ENCODE measurements at places on chromosomes 12 and 14.

DNA sequence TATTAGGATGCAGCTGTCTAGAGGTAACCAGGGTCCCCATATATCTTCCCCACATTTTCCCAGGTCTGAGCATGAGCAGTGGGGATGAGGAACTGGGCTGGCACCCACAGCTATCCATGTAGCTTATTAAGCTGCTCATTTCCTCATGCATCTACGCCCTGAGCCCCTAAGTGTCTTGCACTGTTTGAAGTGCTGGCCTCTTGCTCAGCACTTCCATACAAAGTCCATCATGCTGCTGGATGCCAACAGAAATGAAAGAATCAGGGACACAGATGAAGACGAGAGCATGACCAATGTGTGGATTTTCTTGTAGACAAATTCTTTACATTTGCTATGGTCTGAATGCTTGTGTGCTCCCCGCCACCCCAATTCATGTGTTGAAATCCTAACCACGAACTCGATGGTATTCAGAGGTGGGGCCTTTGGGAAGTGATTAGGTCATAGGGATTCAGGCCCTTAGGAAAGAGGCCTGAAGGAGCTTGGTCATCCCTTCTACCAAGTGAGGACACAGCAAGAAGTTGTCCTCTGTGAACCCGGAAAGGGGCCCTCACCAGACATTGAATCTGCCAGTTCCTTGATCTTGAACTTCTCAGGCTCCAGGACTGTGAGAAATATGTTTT lies 54.5 kb downstream of the C12orf75 start:
- peak; percentile 75 for DNase-seq

DNA sequence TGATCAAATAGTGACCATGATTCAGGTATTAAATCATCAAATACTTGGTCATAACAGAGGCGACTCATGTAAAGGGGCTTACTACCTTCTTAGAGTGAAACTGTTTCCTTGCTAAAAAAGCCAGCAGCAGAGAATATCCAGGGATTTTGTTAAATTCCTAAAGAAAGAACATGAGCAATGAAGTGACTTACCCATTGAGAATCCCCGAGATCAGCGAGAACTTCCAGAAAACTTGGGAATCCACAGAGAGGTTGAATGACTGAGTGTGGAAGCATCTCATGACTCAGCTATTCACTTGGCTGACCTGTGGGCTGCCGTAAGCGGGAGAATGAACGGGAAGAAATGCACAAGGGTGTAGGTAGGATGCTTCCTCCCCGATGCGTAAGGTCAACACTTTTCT lies 85.3 kb upstream of the KCNA1 start:
- peak; percentile 95 for DNase-seq

DNA sequence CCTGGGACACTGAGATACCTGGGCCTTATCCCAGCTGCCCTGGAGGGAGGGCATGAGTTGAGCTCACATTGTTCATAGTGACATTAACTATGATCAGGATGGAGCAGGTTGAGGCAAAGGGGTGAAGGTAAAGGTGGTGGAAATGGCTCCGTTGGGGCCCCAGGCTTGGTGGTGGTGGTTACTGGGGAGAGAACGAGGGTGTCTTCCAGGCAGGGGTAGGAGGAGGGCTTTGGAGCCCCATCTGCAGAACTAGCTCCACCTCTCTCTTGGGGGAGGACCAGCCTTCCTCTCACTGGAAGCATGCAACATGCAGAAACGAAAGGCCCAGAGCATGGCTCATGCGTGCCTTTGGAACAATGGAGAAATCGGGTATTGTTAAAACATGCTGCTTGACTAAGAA lies 217.0 kb downstream of the SLC41A2 start:
- DNase-seq = no peak

DNA sequence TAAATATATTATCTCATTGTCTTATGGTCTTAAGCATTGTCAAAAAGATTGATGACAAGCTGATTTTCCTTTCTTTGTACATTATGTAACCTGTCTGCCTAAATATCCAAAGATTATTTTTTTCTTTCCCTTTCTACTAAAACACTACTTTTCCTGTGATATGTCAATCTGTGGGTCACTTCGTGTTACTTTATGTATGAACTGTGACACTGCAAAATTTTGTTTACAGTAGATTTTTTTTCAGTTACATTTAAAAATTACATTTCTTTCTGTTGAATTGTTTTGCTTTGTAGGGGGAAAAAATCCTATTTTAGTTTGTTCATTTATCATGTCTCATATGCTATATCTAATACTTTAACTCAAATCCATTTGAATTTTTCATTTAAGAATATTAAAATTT lies 392.3 kb upstream of the ATXN7L3B start:
- DNase-seq = no peak

- no peak for DNase-seq
These were observed 12.3 kb downstream of the GPR19 start for GRCh38 chr12:12683725-12684124.

DNA sequence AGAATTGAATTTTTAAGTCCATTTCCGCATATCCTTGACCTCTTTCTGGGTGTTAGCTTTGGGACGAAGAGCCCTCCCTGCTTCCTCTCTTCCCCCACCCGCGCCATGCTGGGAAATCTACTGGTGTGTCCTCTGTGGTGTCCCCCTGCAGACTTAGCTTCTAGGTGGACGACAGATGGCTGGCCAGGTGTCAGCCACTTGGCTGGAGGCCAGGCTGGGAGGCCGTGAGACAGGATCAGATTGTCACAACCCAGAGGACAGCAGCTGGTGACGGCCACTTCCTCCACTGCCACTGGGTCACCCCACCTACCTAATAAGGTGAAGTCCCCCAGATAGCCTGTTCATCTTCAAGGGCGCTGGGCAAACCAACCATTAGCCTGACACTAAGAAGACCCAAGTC lies 13.3 kb upstream of the DTX1 start:
- DNase-seq = no peak

Measured in fibroblast of skin of right biceps (primary cell).